Stimulated activated CD8-positive, alpha-beta memory T cell treated with anti-CD3 and anti-CD28 coated beads, Interleukin-7, amount 100 ng/mL, for 1 hour (primary cell): ENCODE measurements at places on chromosomes 7 and 10.

DNA sequence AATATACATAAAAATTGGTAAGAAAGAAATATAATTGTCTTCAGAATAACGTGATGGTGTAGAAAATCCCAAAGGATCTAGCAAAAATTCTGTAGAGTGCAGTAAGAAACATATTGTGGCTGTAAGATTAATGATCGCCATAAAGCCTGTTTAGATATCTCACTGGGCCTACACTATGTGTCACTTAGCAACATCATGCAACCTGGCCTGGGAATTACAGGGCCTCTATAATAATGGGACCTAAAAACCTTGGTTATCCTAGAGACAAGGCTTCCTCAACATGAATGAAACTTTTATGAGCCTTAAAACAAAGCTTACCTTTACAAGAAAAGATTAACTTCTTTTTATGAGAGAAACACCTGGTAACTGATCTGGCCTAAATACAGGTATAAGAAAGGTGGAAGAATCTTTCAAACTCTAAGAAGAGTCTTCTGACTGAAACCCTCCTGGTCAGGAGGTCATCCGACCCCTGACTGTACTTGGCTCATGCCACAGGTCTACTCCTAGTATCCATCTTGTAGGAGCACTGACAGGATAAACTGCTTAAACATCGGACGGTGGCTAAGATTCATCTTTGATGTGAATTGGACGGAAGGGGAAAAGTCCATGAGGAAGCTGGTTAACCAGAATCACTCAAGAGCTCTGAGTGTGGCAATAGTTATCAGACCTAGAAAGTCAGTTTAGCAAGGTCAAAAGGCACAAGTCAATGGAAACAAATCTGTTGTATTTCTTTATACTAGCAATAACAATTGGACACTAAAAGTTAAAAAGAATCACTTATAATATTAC is 1155.1 kb upstream of the SORCS1 start:
- no peak for DNase-seq

GRCh38 chr7:99860281-99861127 is 16.3 kb downstream of the OR2AE1 start:
- no peak for DNase-seq

GRCh38 chr7:74498996-74499834 is 45.5 kb downstream of the GTF2IRD1 start:
- DNase-seq: no peak

DNA sequence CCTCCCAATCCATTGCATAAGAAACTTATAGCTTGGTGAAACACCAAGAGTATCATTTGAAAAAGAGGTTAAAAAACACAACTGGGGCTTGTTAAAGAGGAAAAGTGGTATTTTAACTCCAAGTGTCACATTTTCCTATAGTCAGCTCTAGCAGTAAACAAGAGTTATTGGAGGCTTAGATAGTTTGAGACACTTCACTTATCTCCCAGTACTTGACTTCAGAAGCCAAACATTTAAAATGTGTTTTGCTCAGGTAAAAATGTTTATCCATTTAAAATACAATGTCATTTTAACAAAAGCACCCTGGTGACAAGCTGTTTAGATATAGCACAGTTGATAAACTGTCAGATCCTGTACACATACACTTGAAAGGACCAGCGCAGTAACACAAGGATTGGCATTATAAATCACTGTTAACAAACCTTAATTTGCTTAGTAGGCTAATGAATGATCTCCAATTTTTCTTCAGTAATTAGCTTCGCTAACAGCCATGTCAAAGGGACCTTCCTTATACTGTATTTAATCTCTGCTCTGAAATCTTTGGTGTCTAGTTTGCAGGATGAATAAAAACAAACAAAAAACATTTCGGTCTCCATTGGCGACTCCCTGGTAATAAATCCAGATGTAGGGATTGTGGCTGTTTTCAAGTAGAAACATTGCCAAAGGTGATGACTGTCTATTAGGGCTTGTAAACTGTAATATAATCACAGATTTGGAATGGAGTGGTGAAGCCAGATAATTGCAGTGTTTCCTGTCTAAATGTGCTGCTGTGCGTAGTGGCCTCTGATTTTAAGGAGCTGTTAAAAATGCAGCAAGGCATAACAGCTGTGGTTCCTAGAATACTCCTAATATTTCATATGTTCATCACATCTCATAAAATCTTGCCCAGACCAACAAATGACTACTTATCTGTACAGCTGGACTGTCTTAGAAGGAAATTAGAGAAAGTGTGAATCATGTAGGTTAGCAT is 545.1 kb downstream of the AUTS2 start:
- no peak for DNase-seq

- no peak for DNase-seq
Measured at GRCh38 chr10:76403912-76404311, 972.5 kb downstream of the LRMDA start.

DNA sequence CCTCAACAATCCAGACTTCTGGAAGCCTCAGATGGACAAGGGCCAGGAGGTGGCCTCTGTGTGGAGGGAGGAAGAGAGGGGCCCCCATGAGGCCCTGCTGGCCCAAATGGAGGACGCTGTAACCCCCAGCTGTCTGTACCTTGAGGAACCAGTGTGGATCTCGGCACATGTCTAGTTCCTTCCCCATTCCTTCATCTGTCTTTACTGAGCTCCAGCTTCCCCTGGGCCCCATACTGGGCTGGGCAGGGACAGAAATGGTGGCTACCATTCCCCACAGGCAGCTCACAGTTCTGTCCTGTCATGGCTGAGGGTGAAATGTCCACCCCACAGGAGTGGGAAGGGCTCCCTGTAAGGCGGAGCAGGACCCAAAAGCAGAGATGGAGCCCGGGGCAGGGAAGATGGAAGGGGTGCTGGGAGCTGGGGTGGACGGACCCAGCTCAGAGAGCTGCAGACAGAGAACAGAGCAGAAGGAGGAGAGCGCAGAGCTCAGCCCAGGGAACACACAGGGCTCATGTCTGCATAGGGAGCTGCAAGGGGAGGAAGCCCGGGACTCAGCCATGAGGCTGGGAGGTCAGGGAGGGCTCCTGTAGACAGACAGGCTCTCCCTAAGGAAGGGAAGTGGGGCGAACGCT is 22.8 kb downstream of the ANTXRL start:
- no peak for DNase-seq

- DNase-seq: peak; percentile 5
Measured at GRCh38 chr10:16436367-16436757, 448 bp upstream of the PTER start.

DNA sequence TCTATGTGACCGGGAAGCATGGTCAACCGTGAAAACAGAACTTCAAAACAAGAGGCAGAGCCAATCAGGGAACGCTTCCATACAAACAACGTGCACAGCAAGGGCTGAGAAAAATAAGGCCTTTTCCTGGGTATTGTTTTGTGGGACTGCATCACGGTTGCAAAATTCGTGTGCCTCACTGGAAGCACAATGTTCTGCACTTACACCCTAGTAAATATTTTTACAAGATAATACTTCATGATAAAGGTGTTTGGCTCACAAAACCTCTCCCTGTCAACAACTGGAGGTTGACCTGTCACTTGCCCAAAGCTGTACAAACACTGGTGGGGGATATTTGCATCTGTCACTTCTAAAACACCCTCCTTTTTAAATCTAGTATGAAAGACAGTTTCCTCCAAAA is 37.0 kb downstream of the KLF6 start:
- DNase-seq: no peak

- DNase-seq: no peak
Measured at GRCh38 chr10:119051775-119052174, 22.3 kb downstream of the NANOS1 start.

DNA sequence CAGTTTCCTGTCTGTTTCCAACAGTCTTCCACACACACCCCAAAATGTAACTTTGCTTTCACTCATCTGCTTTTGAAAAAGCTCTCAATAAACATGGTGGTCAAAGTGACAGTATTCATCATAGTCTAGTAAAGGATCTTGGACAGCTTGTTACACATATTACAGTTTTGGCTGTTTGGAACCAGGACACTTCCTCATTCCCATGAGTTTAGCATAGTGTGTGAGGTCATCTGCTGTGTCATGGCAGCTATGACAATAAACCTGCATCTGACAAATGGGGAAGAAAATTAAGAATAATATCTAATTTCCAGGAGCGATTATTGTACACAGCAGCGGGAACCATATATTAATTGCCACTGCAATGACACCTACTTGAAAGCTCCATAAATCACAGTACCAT is 184.3 kb upstream of the SLC26A5 start:
- no peak for DNase-seq

GRCh38 chr10:103637011-103637410 is 143.5 kb downstream of the NEURL1 start:
- DNase-seq: no peak

GRCh38 chr10:14306190-14306589 is 24.5 kb downstream of the FRMD4A start:
- DNase-seq: no peak

- no peak for DNase-seq
Measured at GRCh38 chr10:128610113-128610512, 483.9 kb upstream of the MKI67 start.

DNA sequence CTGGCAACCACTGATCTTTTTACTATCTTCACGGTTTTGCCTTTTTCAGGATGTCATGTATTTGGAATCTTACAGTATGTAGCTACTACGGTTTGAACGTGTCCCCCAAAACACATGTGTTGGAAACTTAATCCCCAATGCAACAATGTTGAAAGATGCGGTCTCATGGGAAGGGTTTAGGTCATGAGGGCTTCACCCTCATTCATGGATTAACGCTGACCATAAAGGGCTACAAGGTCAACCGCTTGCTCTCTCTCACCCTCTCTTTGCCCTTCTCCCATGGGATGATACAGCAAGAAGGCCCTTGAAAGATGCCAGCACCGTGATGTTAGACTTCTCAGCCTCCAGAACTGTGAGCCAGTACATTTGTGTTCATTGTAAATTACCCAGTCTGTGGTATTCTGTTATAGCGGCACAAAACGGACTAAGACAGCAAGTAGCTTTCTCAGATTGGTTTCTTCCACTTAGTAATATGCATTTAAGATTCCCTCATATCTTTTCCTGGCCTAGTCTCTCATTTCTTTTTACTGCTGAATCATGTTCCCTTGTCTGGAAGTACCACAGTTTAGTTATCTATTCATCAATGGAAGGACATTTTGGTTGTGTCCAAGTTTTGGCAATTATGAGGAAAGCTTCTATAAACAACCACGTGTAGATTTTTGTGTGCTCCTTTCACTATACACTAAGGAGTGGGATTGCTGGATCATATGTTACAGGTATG is 3.0 kb upstream of the CRYGN start:
- DNase-seq: no peak

- no peak for DNase-seq
Measured at GRCh38 chr7:12638851-12639456, 48.5 kb upstream of the ARL4A start.

GRCh38 chr7:117403737-117404136 is 23.6 kb downstream of the ASZ1 start:
- no peak for DNase-seq

- DNase-seq: no peak
Measured at GRCh38 chr7:5470816-5471215, 47.2 kb upstream of the TNRC18 start.

DNA sequence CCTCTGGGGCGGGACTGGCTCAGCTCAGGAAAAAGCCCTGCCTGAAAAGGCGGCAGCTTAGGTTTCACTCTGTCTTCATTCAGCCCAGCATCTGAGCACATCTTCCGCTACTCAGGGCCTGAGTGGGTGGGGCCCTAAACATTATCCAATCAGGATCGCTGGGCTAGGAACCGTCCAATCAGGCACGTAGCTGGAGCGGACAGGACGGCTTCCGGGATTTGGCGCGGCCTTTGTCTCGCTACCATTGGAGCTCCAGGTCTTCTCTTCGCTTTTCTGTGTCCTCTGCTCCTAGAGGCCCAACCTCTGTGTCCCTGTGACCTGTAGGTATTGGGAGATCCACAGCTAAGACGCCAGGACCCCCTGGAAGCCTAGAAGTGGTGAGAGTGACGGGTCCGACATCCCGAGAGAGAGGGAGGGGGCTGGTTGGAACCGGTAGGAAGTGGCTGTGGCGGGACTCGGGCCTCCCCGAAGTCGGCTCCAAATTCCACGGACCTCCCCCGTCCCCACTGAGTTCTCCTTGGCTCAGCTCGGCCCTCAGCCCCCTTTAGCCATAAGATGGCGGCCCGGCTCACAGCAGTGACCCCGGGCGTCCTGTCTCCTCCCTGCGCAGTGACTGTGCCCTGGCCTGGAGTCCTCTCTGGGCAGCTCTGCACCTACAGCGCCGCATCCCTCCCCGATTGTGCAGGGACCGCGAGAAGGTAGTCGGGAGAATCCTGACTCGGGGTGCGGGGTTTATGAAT is 99.1 kb downstream of the ZNF680 start:
- no peak for DNase-seq

DNA sequence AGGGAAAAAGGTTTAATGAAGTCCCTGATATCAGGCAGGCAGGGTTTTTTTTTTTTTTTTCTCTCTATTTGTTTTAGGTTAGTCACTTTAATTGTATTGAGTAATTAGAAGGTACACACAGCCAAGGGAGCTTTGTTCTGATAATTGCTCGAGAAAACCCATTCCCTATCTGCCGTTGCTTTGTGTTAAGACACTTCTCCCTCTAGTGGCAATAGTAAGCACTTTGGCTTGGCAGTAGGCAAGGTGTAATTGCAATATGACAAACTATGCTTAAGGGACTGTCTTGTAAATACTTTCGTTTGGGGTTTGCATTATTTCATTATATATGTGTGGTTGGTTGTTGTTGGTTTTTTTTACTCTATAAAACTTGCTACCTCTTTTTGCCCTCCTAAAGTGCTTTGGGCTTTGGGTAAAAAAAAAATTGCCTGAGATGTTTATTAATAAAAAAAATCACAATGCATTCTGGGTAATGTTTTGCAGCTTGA is 113.4 kb downstream of the BTRC start:
- DNase-seq: no peak

DNA sequence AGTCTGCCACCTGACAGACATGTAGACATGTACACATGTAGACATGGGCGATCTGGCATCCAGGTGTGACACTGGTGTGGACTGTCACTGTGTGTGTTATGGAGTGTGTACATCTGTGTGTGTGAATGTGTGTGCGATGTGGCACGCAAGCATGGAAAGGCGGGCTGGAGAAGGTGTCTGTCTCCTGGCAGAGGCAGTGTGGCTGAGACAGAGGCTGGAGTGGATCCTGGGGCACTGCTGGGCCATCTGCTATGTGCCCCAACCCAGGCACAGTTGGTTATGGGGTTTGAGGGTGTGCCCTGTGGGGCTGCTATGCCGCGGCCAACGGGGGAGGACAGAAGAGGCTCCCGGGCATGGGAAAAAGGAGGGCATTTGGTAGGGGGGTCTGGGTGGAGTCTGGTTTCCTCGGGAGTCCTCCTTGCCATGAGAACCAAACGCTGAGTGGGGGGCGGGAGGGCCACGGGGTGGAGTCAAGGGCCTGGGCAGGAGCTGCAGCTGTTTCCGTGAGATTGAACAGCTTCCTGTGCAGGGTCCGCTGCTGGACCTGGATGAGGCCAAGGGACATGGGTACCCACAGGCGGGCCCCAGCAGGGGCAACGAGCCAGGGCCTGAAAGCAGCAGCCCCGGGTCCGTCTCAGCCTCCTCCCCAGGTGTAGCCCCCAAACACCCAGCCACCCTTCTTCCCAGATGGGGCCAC is 1.3 kb downstream of the ELN start:
- DNase-seq: no peak

- DNase-seq: peak; percentile 19
Measured at GRCh38 chr10:63720072-63720537, 198.9 kb downstream of the REEP3 start.

GRCh38 chr7:20317413-20317812 is 13.3 kb upstream of the ITGB8 start:
- DNase-seq: no peak
